ENCODE measurements at places on chromosomes 12 and 14.

- no peak for DNase-seq
These were observed 122.5 kb upstream of the MAP1LC3B2 start for GRCh38 chr12:116436561-116437249.

DNA sequence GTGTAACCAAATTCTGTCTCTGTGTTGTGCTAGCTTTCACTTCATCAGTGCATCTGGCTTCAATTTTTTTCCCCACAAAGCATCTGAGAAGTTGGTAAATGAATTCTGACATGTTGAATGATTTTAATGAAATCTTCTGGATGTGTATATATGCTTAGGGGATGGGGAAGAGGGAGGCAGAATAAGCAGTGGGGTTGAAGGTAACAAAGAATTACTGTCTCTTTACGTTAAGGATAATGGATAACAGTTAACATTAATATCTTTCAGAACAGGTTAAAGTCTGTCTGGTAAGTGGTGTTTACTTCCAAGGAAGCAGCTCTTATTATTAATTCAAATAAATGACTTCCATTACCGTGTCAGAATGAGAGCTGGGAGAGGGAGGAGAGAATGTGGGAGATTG lies 261.7 kb downstream of the ERC1 start:
- no peak for DNase-seq

DNA sequence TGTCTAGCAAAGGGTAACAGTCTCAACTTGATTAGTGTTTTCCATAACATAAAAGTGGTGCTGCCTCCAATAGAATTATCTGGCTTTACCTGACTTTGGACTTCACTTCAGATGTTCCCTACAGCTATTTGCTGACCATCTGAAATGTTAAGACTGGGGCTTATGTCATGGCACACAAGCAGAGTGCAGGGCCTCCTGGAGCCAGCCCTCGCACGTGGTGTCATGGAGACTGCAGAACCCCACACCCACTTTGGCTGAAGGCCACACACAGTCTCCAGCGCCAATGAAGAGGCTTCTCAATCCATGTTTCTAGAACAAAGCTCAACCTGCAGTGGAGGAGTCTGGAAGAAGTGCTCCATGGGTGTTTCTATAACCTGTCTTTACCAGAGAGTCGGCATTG lies 169.6 kb upstream of the FRMD6 start:
- DNase-seq = no peak

- DNase-seq = no peak
These were observed 13.9 kb upstream of the KRR1 start for GRCh38 chr12:75525263-75525662.

DNA sequence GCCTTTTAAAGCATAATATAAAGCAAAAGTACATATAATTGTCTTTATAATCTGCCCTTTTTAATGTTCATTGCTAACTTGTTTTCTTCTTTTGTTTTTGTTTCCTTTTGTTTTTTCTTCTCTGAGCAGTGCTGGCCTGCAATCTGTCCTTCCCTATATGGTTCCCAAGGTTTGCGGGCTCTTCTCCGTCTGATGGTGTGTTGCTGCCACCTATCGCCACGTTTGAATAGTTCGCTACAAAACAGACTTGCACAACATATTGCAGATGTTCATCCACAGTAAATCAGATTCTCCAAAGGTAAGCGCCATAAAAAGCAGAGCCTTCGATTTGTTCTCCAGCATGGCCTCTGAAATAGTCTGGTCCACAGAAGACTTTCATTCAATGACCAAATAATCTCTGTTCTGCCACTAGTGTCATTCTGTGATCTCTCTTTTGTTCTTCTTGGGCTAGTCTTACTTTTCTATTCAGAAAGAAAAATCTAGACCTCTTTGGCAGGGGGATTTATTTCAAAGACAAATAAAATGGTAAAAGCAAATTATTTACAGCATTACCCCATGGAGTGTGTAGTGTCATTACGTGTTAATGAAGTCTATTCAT lies 33.5 kb downstream of the C12orf50 start:
- DNase-seq = peak; percentile 74

DNA sequence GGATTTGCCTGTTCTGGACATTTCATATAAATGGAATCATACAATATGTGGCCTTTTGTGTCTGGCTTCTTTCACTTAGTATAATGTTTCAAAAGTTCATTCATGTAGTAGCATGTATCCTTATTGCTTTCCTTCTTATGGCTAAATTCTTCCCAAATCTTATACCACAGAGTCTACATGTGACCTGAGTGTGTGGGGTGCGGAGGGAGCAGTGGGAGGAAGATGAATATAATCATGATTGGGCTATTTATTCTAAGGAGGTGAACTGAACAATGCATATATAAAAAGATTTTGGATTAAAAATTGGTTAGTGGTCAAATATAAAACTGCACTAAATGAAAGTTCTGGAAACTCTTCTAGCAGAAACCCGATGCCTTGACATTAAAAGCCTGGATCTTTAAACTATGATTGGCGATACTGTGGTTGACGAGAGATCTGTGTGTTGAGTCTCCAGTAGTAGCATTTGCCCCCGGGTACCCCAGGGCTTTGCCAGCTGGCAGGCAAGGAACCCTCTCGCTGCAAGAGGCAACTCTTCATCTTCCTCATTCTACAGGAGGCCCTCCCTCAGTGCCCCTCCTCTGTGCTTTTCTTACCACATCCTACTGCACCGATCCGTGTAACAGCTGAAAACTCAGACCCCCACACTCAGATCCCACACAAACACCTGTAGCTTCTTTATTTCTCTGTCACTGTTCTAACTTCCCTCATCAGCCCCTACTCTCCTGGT lies 2.6 kb downstream of the CYP46A1 start:
- no peak for DNase-seq

- peak; percentile 79 for DNase-seq
These were observed 135.5 kb downstream of the PAWR start for GRCh38 chr12:79555028-79555925.

- no peak for DNase-seq
These were observed 105.3 kb upstream of the RTL1 start for GRCh38 chr14:101008631-101009336.

- DNase-seq = peak; percentile 29
These were observed 51.5 kb upstream of the RAP1B start for GRCh38 chr12:68559246-68559645.

- DNase-seq = no peak
These were observed 49.9 kb upstream of the FOXN3 start for GRCh38 chr14:89466944-89467343.

DNA sequence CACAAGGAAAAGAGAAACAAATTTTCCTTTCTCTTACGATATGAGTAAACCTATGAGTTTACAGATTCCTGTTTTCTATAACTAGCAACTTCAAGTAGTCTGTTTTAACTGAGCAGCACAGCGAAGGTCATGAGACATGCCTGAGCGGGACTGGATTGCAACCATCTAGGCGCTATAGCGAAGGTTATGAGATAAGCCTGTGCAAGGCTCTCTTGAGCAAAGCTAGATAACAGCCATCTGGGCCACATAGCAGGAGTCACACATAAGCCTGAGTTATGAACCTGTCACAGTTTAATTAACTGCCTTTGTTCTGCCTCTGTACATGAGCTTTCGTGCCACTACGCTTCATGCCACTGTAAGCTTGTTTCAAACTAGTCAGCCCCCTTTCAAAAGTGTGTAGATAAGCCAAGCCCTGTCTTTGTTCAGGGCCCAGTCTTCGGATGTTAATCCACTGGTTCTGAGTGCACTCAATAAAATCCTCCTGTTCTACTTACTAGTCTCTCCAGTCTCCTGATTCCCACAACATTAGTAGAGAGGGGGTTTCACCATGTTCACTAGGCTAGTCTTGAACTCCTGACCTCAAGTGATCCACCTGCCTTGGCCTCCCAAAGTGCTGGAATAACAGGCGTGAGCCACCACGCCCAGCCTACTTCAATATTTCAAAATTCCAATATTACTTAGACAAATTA lies 47.1 kb downstream of the SEC23A start:
- DNase-seq = no peak

DNA sequence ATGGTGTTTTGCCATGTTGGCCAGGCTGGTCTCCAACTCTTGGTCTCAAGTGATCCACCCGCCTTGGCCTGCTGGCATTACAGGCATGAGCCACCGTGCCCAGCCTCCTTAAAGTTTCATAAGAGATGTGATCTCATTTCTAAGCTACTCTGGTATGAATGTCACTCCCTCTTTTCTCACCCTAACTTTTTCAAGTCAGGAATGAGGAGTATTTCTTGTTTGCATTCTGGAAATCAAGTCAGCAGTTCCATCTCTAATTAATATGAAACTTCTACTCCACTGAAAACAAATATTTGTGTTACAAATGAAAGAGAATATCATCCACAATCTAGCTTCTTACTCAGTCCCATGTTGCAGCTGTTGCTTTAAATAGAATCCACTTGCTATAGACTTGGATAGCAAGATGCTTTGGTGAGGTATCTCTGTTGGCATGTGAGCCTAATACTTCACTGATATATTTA lies 61.3 kb downstream of the ARF6 start:
- DNase-seq = no peak

DNA sequence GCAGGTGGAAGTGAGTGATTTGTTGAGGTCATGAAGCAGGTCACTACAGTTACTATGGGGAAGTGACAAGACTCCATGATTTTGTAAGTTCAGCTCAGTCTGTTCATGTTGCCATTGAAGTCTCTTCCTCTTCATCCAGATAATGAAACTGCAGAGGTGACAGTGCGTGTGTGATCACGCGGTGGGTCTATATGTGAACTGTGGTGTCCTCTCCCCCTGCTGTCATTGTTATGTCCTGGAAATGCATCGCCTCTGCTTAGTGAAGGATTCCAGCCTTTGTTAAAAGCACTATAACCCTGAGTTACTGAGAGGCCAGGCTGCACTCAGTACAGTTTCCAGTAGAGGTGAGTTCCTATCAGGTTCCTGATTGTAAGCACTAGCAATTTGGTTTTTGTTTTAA lies 216.2 kb upstream of the RMST start:
- DNase-seq = no peak

DNA sequence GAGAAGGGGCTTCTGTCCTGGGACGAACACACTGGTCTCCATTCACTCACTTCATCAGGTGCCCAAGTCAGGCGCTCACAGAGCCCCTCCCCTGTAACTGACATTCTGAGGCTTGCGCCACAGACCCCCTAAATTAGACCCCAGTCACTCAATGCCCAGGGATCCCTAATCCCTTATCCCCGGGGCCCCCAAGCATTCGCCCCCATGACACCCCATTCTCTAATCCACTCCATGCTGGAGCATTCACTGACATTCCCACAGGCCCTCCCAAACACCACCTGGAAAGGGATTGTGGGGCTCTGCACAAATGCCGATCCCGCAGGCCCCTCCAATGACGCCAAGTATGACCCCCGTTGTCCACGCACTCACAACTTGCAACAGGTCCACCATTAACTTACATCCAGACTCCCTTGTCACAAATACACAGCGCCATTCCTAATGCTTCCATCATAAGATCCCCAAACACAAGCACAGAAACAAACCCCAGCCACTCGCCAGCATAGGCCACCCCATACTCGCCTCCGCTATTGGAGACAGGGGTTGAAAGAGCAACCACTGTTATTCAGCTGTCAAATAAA lies 1.5 kb downstream of the ZNF605 start:
- DNase-seq = peak; percentile 10

DNA sequence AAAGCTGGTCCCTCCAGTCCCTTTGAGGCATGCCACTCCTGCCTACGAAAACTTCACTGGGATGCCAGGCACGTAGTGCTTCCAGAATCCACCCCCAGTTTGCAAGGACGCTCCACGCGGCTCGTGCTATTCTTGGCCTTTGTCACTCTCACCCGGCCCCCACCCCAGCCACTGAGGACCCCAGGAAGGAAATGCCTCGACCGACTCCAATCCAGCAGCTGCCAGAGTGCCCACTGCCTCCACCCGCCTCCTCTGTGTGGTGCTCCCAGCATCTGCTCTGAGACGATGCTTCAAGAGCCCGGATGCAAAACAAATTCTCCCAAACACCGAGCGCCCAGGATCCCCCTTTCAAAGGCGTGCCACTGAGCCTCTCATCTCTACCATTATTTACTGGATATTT lies 123.9 kb downstream of the RFLNA start:
- no peak for DNase-seq

GRCh38 chr14:23041729-23042128 lies 283 bp upstream of the PSMB11 start:
- no peak for DNase-seq

GRCh38 chr12:5272018-5272785 lies 159.7 kb upstream of the NTF3 start:
- no peak for DNase-seq

DNA sequence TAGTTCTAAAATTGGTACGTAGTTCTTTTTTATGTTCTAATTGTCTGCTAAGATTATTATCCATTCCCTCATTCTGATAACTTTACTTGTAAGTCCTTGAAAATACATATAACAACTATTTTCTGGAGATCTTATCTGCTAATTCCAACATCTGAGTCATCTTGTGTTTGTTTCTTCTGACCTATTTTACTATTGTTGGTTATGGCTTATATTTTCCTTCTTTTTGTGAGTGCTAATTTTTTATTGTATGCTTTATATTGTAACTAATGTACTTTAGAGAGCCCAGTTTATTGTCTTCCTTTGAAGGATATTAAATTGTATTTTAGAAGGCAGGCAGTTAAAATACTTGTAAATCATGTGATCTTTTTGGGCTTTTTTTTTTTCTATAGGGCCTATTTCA lies 149.3 kb upstream of the LRFN5 start:
- no peak for DNase-seq

DNA sequence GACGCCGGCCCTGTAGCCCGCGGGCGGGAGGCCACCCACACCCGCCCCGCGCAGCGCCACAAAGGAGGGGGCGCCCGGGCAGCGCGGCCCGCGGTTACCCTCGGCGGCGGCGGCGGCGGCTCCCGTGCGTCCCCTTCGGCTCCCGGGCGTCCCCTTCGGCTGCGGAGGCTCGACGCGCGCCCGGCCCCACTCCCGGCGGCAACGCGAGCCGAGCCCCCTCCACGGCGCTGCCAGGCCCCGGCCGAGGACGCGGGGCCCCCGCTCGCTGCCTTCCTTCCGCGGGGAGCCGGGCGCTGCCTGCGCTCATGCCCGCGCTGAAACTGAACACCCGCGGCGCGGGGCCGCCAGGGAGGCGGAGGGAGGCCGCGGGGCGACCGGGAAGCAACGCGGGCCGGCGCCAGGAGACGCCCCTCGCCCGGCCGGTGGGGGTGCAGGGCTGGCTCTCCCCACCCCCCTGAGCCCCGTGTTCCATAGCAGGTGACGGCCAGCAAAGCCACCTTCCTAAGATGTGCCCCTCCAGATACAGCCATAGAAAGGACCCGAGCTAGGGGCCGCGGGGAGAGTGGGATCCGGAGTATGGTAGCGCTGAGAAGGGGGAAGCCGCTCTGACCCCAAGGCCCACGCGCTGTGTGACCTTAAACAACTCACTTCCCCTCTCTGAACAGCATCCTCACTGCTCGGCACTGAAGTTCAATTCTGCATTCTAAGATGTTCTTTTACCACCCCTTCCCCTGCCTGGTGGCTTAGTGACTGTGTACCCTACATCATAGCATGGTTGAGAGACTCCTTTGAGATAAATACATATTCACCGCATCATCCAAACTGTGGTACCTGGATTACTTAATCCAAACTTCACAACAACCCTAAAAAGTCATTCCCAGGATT lies 42.8 kb downstream of the KDM2B start:
- peak; percentile 12 for DNase-seq

- DNase-seq = peak; percentile 93
These were observed 55.1 kb downstream of the MED13L start for GRCh38 chr12:116222358-116222757.

GRCh38 chr14:43307836-43308235 lies 1199.2 kb downstream of the FSCB start:
- DNase-seq = no peak

GRCh38 chr12:15558915-15559528 lies 230.2 kb downstream of the EPS8 start:
- no peak for DNase-seq

Measured in endothelial cell of umbilical vein (primary cell).